Heart left ventricle (tissue), 16 donors: ENCODE measurements at places on chromosomes 5 and 9.

- no peak for DNase-seq
Observed at GRCh38 chr9:36416890-36417289, 16.8 kb upstream of the RNF38 start.

DNA sequence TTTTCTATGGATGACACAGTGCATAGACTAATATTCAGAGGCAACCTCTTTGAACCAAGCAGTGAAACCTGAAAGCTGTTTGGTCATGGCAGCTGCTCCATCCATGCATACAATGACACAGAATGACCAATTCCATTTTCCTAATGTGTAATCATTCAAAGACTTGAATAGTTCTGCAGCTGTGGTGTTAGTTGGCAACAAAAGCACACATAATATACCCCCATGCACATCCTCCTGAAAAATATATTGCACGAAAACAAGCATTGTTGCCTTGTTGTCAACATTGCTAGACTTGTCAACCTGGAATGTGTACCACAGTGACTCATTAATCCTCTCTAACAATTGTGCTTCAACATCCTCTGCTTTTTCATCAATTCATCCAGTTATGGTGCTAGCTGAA is 71.0 kb upstream of the SEMA6A start:
- DNase-seq, result no peak

GRCh38 chr5:136070486-136071285 is 41.9 kb downstream of the TGFBI start:
- no peak for DNase-seq

- DNase-seq, result no peak
Observed at GRCh38 chr5:137710086-137710485, 25.8 kb downstream of the KLHL3 start.

DNA sequence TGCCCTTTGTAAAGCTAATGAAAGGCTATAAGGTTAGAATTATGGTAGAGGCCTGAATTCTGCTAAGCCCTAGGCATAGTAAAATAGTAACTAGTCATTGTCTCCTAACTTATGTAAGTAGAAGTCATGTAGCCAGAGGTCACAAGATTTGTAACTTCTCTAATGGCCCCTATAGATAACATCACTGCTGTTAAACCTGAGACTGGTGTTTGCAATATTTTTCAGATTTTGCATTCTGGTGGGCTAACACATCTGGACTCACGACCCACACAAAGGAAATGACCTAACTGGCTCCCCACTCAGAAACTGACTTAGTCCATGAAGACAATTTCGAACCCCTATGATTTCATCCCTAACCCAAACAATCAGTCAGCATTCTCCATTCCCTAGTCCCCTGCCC is 37.2 kb upstream of the TTC39B start:
- DNase-seq, result no peak

DNA sequence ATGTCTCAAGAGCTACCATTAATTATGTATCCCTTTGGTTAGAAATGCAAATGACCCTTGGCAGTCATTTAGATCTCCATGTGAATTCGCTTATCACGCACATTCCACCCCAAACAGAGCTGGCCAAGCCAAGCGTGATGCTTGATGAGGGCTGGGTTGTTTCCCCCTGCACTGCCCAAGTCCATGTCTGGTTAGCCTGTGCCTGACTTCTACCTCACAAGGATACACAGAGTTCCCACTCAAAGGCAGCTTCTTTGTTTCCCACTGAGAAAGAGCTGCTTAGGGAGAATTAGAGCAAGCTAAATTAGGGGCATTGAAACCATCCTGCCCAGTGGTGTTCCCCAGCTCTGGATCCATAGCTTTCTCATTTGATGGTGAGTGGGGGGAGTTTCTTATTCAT is 87.2 kb downstream of the FSTL4 start:
- no peak for DNase-seq

DNA sequence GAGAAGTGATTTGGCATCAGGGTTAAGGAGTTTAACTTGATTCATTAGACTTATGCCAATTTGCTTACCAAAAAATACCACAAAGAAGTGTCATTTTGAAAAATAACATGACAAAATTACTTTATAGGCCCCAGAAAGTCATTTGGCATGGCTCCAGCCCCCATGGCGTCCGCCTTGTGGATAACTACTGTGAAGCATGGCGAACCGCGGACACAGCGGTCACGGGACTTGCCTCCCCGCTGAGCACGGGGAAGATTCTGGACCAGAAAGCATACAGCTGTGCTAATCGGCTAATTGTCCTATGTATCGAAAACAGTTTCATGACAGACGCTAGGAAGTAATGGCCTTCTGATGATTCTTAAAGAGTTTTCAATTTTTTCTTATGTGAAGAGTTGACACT is 35.4 kb upstream of the TGFBR1 start:
- no peak for DNase-seq

GRCh38 chr9:71250581-71250980 is 129.2 kb upstream of the TRPM3 start:
- no peak for DNase-seq

DNA sequence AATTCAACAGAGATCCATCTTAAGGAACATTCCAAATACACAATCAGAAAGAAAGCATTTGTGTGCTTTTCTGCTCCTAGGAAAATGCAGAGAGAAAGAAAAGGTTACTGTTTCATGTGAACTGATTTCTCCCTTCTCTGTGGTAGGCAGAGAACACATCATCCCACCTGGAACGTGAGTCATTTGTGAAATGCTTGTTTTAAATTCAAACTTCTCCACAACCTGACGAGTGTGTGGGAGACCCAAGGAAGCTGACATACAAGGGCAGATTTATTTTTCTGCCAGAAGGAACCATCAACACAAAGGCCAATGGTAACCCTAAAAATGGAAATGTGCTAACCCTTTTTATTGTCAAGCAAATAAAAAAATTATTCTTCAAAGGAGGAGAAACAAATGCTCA is 156.4 kb downstream of the EFNA5 start:
- DNase-seq, result no peak

- no peak for DNase-seq
Observed at GRCh38 chr9:94717761-94718160, 8.7 kb upstream of the AOPEP start.

DNA sequence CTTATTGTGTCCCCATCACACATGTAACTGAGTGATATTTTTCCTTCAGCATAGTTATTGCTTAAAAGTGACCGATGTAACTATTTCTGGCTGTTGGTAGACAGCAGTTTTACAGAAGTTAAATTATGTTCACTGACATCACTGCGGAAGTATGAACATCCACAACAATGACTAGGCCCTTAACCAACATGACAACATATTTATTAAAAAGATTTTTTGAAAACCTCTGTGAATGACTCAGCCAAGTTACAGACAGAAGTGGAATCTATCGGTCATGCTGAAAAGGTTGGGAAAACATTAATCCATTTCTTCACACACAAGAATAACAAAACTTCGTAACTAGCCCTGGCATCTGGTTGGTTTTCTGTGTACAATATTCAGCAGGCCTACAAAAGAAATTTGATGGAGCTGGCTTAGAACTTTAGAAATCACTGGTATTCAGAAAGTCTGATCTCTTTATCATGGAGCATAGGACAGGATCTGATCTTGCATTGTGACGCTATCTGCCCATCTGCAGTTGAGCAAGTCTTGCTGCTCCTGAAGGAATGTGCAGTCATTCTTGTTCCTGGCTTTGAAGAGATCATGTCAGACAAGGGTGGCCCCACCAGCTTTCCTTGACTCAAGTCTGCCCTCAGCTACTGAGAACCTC is 6.5 kb downstream of the GLIS3 start:
- DNase-seq, result no peak

GRCh38 chr5:61449804-61450492 is 117.9 kb downstream of the ZSWIM6 start:
- DNase-seq, result no peak

- no peak for DNase-seq
Observed at GRCh38 chr9:96270236-96270744, 31.7 kb downstream of the HSD17B3 start.

GRCh38 chr5:111299067-111299481 is 74.9 kb downstream of the CAMK4 start:
- DNase-seq, result no peak

GRCh38 chr9:14218253-14218652 is 95.7 kb downstream of the NFIB start:
- DNase-seq, result no peak

- no peak for DNase-seq
Observed at GRCh38 chr5:127281609-127282008, 9.0 kb upstream of the MEGF10 start.

GRCh38 chr5:163579729-163580128 is 74.3 kb downstream of the MAT2B start:
- no peak for DNase-seq

DNA sequence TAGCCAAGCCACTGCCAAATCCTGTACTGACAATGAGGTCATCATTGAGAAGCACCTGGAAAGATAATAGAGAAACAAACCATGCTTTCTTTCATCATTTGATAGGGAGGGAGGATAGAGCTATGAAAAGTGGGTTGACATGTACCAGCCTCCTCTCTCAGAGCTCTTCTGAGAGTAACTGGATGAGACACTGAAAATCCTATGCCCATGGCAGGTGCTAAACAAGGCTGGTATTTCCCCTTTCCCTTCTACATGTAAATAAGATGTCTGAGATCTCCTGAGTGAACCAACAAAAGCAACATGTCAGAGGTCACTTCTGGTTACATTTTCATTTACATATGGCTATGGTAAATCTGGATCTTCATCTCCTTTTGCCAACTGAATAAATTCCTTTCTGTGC is 45.3 kb upstream of the TRAF1 start:
- no peak for DNase-seq

- DNase-seq, result no peak
Observed at GRCh38 chr5:125575891-125576505, 829.6 kb upstream of the ZNF608 start.

- DNase-seq, result no peak
Observed at GRCh38 chr5:149886692-149887470, 57.7 kb downstream of the PDE6A start.

DNA sequence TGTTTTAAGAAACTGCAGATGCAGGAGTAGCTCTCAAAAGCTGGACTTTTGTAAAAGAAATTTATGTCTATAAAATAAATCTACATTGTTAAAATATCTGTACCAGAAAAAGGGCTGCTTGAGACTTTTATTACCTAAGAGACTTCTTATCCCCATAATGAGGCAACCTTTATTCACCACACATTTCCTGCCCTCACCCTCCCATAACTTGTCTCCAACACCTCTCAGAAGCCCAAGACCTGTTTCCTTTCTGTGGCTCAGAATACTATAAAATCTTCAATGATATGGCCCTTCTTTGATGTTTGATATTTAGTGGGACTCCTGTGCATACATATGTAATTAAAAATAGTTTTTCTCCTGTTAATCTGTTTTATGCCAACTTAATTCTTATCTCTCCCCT is 141.5 kb upstream of the FER start:
- DNase-seq, result no peak

GRCh38 chr5:34501840-34502239 is 154.3 kb upstream of the RAI14 start:
- no peak for DNase-seq

GRCh38 chr5:125602184-125602583 is 821.0 kb upstream of the GRAMD2B start:
- DNase-seq, result no peak

DNA sequence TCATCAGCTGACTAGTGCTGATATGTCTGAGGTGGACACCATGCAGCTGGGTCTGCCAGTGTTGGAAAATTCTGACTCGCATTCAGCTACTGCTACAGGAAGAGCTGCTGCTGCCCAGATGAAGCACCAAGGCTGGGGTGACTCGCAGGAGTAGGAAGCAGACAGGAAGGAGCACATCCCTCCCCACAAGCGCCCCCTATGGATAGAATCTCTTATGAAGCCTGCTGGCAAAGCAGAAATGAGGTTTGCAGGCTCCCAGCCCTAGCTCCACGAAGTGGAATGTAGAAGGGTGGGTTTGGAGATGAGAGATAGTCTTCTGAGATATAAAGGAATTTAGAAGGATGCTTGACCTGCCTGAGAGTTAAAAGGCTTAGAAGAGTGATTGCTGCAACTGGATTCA is 443.0 kb downstream of the ACTL7B start:
- no peak for DNase-seq

GRCh38 chr5:81402192-81402930 is 8.4 kb upstream of the ACOT12 start:
- DNase-seq, result no peak

DNA sequence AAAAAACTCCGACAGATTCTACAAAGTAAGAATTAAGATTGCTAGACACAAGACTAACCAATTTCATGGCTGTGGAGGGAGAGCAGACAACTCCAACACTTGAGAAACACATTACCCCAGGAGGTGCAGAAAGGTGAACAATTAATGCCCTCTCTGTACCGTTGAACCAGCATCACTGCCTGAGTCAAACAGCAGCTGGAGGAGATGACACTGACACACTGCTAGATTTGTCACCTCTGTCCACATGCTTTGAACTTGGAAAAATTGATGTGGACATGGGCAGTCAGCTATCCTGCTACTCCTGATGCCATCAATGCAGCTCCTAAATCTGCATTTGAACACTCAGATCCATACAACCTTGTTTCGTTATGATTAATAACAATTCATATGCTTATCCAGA is 51.7 kb downstream of the GPBP1 start:
- DNase-seq, result no peak

- no peak for DNase-seq
Observed at GRCh38 chr5:154109416-154110106, 70.8 kb downstream of the MFAP3 start.

DNA sequence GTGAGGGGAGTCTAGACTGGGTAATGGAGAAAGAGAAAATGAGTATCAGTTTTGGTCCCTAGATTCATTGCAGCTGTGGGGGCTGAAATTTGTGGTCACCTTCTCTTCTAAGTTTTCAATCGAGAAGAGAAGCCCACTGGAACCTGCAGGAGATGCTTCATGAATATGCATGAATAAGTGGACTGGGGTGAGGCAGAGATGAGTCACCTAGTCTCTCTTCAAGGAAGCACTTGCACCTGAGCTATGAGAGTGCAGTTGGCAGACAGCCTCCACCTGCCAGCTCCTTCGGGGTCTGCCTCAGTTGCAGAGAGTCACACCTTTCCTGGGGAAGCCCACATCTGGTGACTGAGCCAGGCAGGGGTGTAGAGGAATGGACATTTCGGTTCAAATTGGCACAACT is 69.1 kb downstream of the ZNF366 start:
- DNase-seq, result no peak

- no peak for DNase-seq
Observed at GRCh38 chr5:16013334-16014065, 166.1 kb downstream of the MARCHF11 start.

- DNase-seq, result no peak
Observed at GRCh38 chr5:38642189-38642911, 85.9 kb upstream of the LIFR start.

- no peak for DNase-seq
Observed at GRCh38 chr9:111527347-111527746, 2.4 kb downstream of the ZNF483 start.

GRCh38 chr5:74196233-74196632 is 444.3 kb downstream of the ENC1 start:
- no peak for DNase-seq

- no peak for DNase-seq
Observed at GRCh38 chr5:95907067-95907705, 54.5 kb downstream of the ELL2 start.

DNA sequence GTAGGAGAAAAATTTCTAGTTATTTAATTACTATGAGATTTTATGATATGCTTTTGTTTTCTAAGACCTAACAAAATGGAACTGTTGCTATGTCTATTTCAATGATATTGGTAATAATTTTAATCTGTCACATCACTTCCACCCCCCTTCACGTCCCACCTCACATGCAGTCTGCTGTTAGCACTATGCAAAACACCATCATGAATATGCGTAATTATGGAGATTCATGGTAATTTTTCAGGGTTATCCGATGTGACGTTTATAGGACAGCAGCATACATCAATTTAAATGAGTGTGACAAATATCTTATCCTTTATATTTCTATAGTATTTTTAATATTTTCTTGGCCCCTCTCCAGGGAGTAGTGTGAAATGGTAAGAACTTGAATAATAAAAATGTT is 283.8 kb upstream of the TMEM161B start:
- DNase-seq, result no peak
